ENCODE measurements at places on chromosomes 1 and 21.

DNA sequence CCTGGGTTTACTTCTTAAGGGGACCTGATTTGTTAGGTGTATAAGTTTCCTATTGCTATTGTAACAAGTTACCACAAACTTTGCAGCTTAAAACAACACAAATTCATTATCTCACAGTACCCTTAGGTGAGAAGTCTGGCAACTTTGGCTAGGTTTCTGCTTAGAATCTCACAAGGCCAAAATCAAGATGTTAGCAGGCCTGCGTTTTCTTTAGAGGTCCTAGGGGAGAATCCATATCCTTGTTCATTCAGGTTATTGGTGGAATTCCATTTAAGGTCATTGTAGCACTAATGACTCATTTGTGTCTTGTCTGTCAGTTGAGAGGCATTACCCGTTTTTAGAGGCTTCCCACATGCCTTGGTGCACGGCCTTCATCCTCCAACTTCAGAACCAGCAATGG lies 8.2 kb upstream of the SH2D1B start:
- no peak for DNase-seq

DNA sequence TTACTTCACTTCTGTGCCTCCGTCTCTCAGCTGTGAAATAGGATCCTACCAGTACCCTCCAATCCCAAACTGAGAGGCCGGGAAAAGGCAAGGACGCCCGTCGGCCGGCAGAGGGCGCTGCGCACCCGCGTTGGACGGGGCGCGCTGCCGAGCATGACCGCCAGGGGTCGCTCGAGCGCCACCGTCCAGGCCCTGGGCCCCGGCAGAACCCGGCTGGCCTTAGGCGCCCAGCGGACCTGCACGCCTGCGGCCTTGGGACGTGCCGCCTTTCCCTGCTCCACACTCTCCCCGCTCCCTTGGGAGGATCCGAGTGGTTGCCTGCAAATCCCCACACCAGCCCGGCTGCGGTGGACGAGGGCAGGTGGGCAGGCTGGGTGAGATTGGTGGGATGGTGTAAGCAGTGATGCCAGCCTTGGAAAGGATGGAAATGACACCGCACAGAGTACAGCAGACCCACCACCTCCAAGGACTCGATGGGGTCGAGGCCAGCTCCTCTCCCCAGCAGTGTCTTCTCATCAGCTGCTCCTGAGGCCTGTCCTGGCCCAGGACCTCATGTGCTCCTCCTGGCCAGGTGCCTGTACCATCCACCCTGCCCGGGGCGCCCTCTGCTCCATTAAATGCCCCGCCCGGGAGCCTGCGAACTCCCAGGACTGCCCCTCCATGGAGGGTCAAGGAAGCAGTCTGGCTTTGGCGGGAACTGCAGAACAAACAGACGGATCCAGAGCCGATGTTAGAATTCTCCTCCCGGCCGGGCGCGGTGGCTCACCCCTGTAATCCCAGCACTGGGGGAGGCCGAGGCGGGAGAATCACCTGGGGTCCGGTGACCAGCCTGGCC lies 47.4 kb upstream of the LBR start:
- peak; percentile 58 for DNase-seq

- no peak for DNase-seq
Measured at GRCh38 chr1:156200044-156200443, 6.1 kb downstream of the SLC25A44 start.

DNA sequence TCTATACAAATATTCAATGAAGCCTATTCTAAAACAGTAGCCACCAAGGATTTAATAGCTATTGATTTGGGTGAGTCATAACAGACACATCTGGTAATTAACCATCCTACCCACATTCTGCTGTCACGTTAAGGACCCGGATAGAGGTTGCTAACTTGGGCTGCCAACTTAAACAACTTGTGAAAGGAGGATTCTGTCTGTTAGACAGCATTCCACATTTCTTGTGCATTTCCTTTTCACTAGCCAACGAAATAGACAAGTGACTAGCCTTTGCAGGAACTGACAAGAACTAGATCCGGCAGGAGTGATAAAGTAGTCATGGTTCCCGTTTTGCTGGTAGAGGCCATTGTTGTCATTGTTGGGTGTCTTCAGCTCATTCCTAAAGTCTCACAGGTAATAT lies 9.5 kb downstream of the DSCAM start:
- no peak for DNase-seq

GRCh38 chr1:18668046-18668445 lies 37.4 kb downstream of the PAX7 start:
- no peak for DNase-seq

DNA sequence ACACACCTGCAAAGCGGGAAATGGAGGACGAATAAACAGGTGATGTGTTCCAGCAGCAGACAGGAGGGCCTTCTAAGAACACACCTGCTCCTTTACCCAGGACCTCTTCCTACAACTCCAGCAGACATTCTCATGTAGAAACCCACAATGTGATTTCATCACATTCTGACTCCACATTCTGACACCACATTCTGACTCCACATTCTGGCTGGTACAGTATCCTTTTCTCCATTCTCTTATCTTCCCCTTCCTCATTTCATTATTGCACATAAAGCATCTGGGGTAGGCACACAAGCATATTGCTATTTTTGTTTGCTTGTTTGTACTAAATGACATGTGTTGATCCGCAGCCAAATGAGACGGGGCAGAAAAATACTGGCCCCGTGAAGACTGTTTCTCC lies 3.6 kb upstream of the ZNF124 start:
- DNase-seq: peak; percentile 68

- no peak for DNase-seq
Measured at GRCh38 chr1:203056516-203056915, 29.3 kb downstream of the MYOG start.

GRCh38 chr21:20883408-20883800 lies 114.8 kb upstream of the NCAM2 start:
- no peak for DNase-seq

GRCh38 chr1:87754139-87754538 lies 425.5 kb downstream of the LMO4 start:
- DNase-seq: no peak

- DNase-seq: no peak
Measured at GRCh38 chr1:79215311-79215710, 208.8 kb upstream of the ADGRL4 start.

DNA sequence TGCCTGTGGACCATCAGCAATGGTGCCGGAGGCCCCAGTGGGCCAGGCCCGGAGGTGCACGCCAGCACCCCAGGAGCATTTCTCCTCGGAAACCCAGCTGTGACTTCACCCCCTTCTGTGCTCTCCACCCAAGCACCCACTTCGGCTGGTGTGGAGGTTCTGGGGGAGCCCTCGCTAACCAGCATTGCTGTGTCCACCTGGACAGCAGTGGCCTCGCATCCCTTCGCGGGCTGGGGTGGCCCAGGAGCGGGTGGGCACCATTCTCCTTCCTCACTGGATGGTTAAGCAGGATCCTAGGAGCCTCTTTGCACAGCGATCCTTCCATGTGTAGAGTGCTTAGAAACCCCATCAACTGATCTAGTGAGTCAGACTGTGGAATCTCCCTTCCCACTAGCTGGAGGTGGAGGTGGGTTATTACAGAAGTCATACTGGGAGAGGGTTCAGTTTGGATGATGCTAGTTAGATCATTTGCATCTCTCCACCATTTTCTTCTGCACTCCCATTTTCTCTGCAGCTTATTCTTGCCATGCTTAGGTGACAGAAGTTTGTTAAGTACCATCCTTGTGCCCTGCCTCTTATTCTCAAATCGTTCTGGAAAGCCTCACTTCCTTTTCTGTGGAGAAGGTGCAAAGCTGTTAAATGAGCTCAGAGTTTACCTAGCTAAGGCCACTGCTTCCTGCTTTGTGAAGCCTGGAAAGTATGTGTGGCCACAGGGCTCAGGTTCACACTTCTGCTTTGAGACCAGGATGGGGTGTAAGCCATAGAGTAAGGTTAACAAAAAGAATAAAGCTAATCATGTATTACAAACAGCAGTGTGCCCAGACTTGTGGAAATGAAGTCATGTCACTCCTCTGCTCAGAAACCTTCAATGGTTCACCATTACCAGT lies 32.3 kb downstream of the TBX19 start:
- no peak for DNase-seq

- no peak for DNase-seq
Measured at GRCh38 chr1:3771108-3772026, 1.2 kb upstream of the SMIM1 start.

DNA sequence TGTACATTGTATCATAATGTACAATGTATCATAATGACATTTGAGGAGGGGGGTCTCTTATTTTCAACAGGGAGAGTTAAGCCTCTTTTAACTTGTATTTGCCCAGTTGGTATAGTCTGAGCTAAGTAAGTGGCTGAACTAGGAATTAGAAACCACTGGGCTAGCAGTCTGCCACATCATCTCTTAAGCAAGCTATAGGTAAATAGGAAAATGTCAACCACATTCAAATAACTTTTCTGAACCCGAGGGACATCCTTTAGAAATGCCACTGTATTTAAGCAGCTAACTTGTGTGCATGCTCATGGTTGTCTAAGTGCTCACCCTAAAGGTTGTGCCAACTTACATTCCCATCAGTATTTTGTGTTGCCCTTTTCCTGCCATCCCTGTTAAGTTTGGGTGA lies 35.5 kb upstream of the ASB17 start:
- DNase-seq: no peak

DNA sequence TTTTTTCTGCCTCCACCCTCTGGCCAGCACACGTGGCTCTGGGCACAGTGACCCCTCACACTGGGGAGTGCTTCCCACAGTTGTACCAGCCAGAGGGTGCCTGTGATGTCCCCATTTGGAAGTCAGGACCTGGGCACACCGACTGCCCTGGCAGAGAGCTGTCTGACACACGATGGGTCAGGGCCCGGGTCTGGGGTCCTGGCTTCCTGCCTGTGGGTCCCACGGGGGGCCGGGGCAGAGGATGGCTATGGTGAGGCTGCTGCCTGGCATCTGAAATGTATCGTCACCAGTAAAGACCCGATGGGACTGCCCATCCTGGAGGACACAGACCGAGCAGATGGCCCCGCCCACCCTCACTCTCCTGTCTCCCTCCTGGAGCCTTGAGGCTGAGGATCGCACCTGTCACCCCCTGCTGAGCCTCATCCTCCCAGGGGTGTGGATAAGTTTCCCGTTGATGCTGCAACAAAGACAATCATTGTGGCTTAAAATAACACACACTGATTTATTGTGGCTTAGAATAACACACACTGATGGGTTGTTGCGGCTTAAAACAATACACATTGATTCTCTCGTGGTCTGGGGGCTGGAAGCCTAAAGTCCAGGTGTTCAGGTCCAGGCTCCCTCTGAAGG lies 88.8 kb upstream of the TTC34 start:
- DNase-seq: no peak

DNA sequence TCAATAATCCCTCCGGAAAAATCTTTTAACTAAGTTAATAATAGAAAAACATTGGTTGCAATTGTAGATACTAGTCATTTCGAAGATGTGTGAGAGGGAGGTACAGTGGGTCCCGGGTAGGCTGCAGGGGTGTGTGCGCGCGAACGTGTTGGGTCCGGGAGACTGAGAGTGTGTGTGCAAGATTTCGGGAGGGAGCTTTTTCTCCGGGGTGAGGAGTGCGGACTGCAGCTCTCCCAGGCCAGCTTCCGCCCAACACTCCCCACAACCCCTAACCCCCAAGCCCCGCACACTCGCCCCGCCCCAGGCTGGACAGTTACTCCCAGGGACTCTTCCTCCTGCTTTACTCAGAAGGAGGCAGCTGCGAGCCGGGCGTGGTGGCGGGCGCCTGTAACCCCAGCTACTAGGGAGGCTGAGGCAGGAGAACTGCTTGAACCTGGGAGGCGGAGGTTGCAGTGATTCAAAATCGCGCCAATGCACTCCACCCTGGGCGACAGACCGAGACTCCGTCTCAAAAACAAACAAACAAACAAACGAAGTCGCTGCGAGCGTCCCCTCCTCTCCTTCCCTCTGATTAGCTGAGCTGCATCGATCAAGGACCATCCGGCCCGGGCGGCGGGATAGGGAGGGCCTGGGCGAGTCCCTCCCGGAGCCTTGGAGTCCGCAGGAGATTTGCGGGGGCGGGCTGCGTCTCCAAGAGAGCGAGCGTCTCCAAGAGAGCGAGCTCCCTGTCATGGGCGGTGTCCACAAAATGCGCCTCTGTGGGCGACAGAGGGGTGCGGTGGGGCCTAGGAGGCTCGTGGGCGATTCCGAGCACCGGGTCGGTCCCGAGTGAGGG lies 28.3 kb upstream of the PPM1J start:
- DNase-seq: no peak

DNA sequence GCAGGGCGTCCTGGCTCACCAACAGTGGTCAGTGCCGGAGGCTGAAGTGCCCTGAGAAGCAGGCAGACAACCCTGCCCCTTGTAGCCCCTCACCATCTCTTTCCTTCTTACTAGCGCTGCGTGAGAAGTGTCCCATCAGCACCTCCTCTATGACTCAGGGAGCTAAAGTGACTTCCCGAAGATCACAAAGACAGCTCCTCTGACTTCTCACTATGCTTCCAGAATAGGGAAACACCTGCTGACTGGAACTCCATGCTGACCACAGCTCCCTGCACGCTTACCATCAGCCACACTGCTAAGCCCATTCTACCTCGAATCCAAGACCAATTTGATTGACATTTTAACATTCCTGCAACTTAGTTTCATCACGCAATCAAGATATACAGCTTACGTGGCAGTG lies 92.8 kb downstream of the JAK1 start:
- DNase-seq: no peak

GRCh38 chr1:61341426-61341825 lies 259.1 kb downstream of the NFIA start:
- DNase-seq: no peak

DNA sequence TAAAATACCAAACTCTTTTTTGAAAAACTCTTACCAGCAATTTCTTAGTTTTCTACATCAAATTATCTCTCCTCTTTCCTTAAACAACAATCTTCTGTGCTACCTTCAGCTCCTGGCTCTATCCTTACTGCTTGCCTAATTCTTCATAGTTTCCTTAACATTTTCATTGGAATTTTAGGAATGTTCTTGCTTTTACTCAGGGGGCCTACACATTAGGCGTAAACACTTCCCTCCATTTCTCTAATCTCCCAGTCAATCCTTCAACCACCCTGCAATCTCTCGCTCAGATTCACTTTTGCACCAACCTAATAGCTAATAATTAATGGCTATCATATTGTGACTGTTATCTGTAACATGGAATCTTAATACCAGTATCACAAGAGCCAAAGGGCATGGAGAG lies 50.1 kb downstream of the ADAMTS5 start:
- no peak for DNase-seq

DNA sequence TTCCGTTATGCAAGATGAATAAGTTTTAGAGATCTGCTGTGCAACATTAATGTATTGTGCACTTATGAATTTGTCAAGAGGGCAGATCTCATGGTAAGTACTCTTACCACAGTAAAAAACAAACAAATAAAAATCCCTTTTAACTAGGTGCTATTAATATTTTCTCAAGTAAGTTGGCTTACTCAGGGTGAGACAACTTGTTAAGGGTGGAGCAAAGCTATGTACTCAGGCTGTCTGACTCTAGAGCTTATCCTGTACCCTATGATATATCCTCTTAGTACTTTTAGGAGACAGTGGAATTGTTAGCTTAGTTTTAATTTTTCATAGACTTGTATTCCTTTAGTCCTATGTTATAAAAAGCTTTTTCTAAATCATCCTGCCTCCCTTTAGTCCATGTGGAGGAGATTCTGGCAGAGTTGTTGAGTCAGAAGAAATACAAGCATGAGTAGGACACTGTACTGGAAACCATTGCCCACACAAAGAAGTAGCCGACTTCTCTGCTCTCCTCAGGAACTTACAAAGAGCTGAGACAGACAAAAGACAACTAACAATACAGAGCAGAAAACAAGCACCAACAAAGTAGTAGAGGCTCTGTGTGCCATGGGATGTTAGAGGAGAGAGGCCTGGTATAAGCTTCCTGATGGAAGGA lies 49.2 kb downstream of the S1PR1 start:
- no peak for DNase-seq

GRCh38 chr1:94395748-94396309 lies 22.4 kb upstream of the ABCD3 start:
- no peak for DNase-seq
